ENCODE measurements at places on chromosomes 2 and 18.

DNA sequence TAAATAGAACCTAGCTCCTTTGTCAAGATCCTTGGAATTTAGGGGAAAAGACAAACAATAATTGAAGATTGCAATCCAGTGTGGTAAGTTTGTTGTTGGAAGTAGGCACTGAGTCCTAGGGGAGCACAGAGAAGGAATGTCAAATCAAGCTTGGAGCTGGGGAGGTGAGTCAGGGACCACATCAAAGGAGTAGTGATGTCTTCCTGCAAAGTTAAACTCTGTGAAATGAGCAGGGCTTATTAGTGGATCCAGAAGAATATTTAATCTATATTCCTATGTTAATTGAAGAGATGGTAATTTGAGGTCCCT lies 41.7 kb upstream of the NABP1 start:
- DNase-seq, result no peak

DNA sequence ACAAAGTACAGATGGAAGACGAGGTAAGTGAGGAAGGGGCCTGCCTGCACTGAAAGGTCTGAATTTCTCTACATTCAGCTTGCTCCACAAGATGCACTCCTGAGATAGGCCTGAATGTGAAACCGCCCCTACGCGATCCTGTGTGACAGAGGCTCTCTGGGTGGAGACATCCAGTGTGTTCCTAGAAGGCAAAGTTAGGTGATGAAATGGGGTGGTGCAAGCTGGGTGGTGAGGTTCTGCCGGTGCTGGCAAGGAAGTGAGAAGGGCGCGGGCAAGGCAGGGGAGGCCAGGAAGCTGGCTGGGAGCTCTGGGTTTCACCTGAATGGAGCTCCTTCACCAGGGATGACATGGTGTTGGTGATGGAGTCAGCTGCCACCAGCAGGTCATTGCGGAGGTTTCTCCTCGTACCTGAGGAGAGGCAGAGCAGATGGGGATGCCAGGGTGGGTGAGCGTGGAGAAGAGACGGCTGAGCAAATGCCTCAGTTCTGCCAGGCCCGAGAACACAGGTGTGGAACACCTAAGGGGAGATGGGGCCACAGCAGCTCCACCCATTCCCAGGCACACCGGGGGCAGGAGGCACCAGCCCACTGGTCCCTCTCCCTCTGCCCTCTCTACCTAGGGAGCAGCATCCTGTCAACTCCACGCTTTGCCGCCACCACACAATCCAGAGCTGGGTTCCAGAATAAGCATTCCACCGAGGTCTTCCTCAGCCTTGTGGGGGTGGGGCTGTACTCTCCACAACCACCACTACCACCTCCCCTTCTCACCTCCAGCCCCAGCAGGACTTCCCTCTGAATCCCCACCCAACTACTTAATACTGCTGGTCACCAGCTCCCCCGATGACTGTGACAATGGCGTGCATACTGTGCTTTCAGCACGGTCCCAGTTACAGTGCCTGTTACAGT lies 45.5 kb upstream of the DNMT3A start:
- no peak for DNase-seq

GRCh38 chr2:67650291-67651133 lies 253.4 kb downstream of the ETAA1 start:
- peak; percentile 8 for DNase-seq

- DNase-seq, result no peak
Observed at GRCh38 chr2:216665717-216666116, 29.6 kb downstream of the IGFBP5 start.

DNA sequence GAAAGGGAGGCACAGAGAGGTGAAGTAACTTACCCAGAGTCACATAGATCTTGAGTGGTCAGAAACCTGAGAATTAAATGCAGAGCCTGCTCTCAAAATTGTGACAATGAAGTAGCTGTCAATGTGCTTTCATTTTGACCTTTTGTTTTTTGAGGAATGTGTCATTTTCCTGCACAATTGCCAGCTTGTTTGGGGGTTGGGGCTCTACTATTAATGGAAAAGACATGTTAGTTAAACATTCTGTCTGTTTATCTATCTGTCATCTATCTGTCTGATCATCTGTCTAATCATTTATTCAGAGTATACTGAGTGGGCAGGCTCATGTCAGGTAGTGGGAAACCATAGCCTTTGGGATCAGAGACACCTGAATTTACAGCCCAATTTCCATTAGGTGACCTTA lies 428.4 kb downstream of the TSN start:
- no peak for DNase-seq

DNA sequence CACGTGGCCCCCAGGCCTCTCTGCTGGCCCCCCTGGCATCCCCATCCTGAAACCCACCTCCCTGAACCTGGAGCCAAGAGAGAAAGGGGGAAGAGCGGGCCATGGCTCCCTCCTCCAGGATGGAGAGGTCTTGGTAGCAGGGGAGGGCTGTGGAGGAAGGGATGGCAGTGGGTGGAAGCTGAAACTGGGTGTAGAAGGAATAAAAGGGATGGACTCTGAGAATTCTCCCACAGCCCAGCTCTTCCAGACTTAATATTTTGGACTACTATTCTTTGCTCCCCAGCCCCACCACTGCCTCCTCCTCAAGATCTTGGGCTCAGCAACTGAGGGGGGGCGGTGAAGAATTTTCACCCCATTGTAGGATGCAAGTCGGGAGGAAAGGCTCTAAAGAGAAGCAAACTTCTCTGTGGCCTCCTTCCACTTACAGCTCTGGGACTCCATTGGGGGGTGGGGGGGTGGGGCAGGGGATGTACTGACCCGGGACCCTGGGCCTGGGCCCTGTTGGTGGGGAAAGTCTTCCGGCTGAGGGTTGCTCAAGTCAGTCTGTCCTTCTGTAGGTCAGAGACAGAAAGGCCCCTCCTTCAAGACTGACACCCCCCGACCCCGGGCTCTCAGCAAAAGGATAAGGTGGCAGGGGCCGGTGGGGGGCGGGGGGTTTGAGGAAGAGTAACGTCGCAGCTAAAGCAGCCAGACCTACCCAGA lies 501 bp downstream of the TNS1 start:
- DNase-seq, result no peak

DNA sequence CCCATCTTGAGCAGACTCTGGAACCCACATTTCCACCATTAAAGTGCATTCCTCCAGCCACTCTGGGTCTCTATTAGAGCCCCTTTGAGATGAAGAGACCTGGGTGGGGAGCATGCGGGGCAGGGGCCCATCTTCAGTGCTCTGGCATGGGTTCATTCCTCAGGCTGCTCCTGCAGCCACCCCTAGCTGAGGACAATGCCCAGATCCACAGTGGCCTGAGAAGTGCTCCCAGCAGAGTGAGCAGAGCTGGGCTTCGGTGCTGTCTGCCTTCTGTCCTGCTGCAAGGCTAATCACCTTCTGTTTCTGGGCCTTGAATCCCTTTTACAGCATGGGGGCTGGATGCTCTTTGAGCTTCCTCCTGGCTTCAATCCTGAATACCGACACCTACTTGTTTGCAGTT lies 169.8 kb downstream of the TRIM43 start:
- DNase-seq, result no peak

DNA sequence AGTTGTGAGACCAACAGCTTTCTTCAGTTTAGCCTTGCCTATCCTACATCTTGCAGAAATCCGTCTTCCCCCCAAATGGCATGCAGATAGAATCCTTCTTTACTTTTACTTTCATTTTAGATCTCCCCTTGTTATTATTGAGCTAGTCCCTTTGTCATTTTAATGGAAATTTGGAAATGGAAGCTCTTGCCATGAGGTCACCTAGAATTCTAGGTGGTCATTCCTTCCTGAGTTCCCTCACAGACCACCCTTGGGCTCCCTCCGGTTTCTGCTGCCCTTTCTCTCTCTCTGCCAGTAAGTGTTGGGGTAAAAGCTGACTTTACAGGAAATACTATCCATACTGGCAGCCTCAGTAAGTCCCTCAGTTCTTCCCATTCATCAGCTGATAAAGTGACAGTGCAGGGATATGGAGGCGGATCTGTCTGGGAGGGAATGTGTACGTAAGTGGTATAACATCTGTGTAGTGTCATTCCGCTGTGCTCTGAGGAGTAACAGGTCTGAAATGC lies 30.2 kb downstream of the ARHGAP25 start:
- no peak for DNase-seq

- no peak for DNase-seq
Observed at GRCh38 chr2:150887926-150888325, 373.7 kb downstream of the RBM43 start.

GRCh38 chr2:53969968-53970723 lies 647 bp downstream of the PSME4 start:
- peak; percentile 39 for DNase-seq

DNA sequence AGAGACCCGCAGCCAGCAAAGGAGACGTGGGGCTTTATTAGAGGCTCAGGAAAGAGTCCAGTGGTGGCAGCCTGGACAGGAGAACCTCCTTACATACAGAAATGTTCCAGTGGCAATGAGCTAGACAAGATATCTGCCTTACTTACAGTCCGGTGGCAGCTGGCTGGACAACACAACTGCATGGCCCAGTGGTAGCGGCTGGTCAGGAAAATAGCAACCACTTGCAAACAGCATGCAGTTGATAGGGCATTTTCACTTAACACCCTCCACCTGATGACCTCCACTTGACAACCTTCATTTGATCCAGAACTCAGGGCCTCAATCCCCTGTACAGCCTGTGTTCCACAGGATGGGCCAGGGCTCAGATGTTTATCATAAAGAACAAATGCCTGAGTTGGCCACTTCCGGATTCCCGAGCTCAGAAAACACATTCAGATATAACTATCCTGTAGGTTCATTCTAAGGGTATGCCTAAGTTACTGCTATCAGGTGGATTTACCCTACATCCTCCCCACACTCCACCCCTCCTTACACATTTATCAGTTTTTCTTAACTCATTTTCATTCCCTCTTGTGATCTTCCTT lies 63.3 kb upstream of the ITPRID2 start:
- DNase-seq, result no peak

- DNase-seq, result no peak
Observed at GRCh38 chr2:233210843-233211547, 40.5 kb upstream of the ATG16L1 start.

GRCh38 chr2:237344942-237345341 lies 69.0 kb downstream of the COL6A3 start:
- no peak for DNase-seq

- DNase-seq, result no peak
Observed at GRCh38 chr2:109712746-109713145, 81.4 kb upstream of the RGPD5 start.

GRCh38 chr2:211068108-211068780 lies 511.8 kb downstream of the CPS1 start:
- DNase-seq, result no peak

- no peak for DNase-seq
Observed at GRCh38 chr2:20617892-20618467, 32.9 kb downstream of the HS1BP3 start.

DNA sequence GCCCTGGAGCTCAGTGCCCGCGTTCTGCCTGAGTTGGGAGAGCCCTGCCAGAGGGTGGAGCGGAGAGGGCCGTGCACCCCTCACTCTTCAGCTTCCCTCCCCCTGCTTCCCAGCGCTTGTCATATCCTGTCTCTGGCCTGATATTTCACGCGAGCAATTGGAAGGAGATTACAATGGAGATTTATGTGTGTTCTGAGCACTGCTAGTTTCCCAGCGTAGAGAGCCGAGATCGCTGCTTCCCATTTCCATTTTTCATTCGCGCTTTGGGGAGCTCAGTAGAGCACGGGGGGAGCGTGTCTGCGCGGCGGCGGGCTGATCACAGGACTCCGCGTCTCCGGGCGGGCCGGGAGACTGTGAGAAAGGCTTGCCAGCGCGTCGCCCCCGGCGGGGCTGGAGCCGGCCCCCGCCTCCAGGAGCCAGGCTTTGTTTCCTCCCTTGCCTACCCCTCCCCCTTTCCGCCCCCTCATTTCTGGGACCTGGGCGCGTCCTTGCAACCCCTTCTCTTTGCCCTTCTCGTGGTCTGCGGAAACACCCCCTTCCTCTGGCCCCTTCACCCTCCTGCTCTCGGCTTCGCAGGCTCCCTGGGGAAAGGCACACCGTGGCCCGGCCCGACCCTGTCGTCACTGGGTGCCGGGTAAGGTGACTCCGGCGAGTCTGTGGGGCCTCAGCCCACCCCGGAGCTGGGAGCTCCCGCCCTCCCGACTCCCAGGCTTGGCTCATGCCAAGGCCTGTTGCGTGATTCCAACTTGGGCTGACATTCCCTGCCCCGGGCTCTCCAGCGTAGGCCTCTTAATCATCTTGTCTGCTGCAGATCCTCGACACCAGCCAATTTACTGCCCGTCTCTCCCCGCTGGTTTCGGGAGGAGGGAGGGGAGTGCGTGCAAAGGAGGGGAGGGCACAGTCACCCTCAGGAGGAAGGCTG lies 5.8 kb downstream of the DLX2 start:
- peak; percentile 29 for DNase-seq

- DNase-seq, result no peak
Observed at GRCh38 chr2:138682163-138682562, 98.0 kb downstream of the NXPH2 start.

- peak; percentile 18 for DNase-seq
Observed at GRCh38 chr2:97951155-97951680, 44.5 kb downstream of the TMEM131 start.

DNA sequence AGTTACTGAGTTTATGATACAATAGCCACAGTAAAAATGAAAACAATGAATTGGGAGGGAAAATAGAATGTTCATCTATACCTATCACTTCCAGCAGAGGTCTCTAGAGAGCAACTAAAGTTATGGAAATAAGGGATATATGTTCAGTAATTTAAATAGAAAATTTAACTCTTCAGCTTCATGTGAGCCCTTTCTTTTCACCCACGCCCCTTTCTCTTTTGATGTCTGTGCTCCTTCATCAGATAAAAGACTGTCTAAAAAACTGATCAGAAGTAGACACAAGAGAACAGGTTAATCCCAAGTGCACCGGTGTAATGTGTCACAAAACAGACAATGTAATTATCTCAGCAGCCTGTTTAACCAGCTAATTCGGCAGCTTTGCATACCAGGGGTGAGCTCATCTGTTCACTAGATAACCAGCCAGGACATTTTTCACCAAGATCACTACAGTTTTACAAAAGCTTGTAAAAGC lies 238.5 kb upstream of the ERBB4 start:
- DNase-seq, result no peak

GRCh38 chr2:78417355-78417754 lies 608.1 kb upstream of the REG3G start:
- no peak for DNase-seq

DNA sequence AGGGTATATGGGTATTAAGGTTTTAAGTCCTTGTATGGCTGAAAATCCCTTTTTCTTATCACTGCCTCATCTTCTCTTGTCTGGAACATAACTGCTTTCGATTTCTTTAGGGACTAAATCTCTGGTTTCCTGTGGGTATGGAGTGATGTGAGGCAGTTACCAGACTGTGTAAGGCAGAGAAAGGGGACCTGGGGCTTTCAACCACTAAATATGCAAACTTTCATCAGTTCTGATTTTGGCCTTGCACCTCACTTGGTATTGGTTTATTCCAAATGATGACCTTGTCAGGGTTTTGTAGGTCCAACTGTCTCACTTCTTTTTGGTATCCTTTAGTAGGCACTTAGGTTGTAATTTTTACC lies 9.3 kb downstream of the MAP4K4 start:
- no peak for DNase-seq
